Choroid plexus epithelial cell (primary cell): ENCODE measurements at places on chromosomes 7 and 10.

DNA sequence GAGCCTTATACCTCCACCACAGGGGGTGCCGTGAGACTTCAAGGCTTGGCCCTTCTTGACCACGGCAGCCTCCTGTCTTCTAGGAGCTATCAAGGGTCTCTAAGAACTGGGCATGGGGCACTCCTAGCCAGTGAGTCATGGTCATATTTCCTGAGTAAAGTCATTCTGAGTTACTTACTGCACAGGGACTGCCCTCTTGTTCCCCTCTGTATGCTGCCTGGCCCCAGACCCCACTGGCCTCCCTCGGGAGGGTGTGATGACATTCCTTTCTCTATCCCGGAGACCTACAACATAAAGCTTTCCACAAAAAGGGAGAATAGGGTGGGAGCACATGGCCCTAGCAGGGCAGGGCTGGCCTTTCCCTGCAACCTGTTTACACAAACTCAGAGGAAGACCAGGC lies 21.4 kb downstream of the DPCD start:
- DNase-seq: peak; percentile 12

DNA sequence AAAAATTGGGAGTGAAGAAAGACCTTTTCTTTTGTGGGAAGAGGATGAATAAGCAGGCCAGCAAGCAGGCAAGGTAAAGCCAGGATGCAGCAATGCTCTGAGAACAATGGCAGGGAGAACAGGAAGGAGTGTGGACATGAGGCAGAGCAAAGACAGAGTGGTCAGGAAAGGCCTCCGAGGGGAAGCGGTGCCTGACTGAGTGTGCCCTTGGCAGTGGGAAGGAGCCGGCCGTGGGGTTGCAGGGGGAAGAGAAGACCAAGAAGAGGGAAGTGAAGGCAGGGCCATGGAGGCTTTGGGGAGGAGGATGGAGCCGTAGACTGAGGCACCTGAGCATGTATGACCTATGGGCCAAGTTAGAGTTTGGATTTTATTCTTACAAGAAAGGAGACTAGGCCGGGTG lies 21.9 kb upstream of the ZNF212 start:
- no peak for DNase-seq

GRCh38 chr10:77686096-77686495 lies 48.5 kb upstream of the KCNMA1 start:
- DNase-seq: no peak

GRCh38 chr7:12963435-12963834 lies 276.0 kb downstream of the ARL4A start:
- no peak for DNase-seq

GRCh38 chr10:125709553-125710474 lies 9.7 kb upstream of the EDRF1 start:
- DNase-seq: peak; percentile 54

DNA sequence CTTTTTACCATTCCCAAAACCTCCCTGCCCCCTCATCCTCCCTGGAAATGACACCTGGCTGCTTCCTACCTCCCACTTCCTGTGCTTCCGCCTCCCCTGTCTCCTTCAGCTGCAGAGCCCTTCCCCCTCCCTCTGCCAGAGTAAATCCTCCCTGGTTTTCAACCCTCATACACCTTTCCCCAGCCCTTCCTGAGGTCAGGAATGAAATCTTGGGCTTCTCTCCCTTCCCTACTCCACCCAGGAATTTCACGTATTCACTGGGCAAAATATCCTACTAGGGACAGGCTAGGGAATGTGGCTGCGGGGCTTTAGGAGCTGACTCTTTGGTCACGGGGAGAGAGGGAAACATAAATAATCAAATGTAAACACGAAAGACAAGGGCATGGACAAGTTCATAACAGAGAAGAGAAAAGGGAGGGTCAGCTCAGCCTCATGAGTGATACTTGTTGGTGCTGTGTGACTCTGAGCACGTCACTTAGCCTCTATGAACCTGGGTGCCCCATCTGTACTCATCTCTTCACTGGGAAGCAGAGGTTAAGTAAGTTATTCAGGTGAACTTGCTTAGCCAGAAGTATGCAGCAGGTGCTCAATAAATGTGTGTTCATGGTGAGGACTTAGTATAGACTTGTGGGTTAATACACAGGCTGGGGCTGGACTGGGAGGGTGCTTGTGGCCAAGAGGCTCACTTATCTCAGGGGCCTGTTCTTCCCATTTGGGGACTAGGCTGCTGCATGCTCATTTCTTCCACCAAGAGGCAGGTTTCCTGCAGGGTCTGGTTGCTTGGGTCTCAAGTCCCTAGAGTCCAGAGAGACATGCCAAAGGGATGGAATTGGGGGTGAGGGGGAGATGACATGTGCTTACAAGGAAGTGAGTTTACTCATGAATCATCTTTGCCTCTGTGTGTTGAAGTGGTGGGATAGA lies 10.0 kb upstream of the DUSP5 start:
- peak; percentile 56 for DNase-seq

- no peak for DNase-seq
These were observed 136.6 kb upstream of the TARP start for GRCh38 chr7:38410056-38410455.

GRCh38 chr10:66929375-66929774 lies 3.5 kb downstream of the LRRTM3 start:
- DNase-seq: no peak

DNA sequence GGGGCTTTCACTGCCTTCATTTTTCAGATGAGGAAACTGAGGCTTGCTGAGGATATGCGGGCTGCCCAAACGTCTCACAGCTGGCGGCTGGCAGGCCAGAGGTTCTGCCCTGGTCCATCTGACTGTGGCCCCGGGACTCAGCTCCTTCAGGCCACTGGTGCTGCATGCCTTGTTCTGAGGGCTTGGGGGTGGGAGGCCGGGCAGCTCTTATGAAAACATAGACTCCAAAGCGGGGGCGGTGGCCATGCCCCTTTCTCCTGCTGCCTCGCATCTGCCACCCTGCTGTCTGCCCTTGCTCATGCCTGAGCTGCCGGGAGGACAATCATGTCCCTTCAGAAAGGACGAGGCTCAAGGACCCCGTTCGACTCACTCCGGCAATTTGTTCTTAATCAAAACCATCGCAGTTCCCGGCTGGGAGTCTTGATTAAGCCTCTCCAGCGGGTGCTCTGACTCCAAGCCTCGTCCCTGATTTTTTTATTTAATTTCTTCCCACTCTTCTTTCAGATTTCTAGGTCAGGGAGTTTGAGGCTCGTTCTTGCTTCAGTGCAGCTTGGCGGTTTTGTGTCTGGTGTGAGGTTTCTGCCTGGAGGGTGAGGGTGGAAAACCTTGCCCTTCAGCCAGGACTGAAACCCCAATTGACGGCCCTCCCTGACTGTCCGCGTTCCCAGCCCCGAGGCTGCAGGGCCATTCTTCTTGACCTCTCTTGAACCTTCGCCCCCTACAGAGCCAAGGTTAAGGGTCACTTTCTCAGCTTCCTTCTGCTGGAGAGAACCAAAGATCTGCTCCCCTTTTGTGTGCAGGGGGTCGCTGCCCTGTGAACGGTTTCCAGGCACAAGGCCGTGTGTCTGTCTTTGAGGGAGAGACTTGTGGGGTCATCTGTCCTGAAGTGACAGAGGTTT lies 120.8 kb downstream of the DNAJB6 start:
- DNase-seq: no peak

GRCh38 chr10:89280508-89280907 lies 21.3 kb upstream of the IFIT2 start:
- DNase-seq: no peak

DNA sequence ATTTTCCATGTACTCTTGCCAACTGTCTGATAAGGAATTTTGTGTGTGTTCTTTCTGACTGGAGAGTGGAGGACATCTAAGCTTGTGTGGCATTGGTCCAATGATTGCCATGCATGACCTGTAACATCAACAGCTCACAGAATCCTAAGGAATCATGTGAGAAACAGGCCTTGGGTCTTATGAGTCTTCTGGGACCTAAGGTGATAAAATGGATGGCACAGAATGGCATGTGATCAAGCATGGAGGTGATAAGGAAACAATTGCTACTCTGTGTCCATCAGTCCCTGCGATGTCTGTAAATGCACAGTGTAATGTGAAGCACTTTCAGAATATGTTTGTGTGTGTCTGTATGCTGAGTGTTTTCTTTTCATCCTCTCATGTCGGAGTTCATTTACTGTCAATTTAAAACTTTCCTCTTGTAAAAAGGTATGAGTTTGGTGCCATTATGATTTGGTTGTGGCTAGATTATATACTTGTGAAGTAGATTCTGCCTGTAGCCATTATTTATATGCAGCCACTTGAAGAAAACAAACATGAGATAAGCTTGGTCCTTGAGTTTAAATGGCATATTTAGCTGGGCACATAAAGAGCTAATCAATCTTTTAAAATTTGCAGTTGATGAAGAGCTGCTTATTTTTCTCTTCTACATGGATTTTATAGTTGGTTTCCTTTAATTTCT lies 127.5 kb downstream of the VPS50 start:
- DNase-seq: no peak

GRCh38 chr10:90047243-90047729 lies 345.9 kb downstream of the KIF20B start:
- DNase-seq: no peak
